Stimulated activated CD8-positive, alpha-beta memory T cell treated with anti-CD3 and anti-CD28 coated beads, Interleukin-4, amount 100 ng/mL, for 1 hour (primary cell): ENCODE measurements at places on chromosomes 5 and 9.

DNA sequence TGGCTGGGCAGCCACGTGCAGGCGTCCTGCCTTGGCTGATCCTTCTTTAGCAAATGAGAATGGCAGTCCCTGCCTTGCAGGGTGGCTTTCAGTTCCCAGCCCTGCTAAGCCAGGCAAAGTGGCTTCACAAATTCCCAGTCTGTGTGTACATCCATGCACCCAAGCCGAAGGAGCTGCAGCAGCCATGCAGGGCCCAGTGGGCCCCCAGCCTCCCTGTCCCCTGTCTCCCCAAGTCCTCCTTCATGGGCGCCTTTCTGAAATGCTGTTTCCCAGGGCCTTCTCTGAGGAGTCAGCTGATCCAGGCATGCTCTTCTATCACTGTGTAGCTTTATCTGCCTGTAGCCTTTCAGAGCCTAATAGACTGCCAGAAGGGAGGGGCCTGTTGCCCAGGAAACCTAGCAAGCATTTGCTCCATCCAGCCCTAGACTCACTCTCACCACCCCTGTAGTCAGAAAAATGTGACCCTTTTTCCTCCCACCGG lies 47.4 kb upstream of the SHC3 start:
- no peak for DNase-seq

DNA sequence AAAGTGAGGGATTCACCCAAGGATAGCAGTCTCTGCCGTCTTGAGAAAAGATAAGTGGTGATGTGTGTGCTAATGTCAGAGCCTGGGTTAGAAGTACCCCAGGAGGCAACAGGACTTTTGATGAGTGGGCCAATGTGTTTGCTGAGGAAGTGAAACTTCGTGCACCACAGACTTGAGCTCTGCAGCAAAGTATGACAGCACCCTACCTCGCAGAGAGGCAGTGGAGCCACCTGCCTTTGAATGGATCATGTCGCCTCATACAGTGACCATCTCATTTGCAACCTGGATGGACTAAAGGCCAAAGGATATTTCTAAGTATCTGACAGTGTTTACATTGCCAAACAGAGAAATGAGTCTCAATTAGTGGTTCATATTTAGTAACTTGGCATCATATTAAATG lies 593.9 kb upstream of the GRAMD2B start:
- no peak for DNase-seq

DNA sequence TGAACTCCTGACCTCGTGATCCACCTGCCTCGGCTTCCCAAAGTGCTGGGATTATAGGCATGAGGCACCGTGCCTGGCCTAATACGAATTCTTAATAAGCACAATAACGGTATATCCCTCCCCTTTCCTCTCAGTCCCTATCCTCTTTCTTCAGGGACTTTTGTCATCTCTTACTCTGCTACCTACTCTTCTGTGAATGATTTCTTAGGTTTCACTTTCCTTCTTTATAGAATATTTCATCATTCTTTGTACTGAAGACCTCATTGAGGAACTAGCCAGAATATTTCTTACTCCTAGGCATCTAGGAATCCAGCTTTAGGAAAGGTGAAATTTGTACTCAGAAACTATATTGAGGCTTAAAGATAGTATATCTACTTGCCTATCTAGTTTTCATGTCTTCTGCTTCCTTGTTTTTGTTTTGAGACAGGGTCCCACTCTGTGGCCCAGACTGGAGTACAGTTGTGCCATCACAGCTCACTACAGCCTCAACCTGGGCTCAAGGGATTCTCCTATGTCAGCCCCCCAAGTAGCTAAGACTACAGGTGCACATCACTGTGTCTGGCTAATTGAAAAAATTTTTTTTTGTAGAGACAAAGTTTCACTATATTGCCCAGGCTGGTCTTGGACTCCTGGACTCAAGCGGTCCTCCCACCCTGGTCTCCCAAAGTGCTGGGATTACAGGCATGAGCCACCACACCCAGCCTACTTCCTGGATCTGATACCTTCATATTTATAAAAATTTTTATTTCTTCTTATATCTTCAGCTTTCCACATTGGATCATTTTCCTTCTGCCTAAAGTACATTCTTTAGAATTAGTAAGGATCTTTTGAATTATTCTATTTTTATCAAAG lies 69.7 kb downstream of the GPBP1 start:
- DNase-seq: no peak

GRCh38 chr5:57887851-57888621 lies 405.4 kb upstream of the ACTBL2 start:
- no peak for DNase-seq

DNA sequence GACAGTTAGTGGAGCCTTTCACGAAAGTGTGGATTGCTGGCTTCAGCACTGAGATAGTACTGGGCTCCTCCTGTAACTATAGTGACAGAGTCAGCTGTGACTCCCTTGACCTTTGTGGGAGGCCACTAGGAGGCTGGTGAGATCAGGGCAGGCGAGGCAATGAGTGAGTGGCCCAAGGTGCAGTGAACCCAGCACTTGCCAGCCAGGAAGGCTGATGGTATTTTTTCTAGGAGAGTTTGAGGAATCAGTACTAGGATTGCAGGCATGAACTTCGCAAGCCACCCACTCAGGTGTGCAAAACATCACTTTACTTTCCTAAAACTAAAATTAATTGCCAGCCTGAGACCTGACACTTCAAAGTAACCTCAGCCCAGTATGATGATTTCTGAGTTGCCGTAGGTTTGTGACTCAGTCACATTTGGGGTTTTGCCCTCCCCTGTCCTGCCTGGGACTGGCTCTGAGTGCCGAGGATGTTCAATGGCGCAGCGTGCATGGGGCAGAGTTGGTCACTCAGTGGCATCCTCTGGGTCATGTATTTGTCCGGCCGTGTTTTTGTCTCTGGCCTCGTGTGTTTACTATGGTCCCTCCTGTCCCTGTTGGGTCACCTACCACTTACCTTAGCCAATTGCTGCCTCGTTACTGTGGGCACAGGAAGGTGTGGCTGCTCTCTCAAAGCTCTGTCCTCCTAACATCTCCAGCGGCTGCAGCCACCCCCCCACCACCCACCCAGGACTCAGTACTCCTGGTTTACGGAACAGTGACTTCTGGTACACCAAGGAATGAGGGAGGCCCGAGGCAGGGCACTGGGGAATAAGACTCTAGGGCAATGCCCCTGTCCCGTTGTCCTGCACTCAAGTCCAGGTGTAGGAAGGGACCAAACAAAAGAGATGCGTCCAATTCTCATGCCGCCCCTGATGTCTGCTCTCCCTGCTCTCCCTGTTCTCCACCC lies 67.2 kb downstream of the IL31RA start:
- no peak for DNase-seq

DNA sequence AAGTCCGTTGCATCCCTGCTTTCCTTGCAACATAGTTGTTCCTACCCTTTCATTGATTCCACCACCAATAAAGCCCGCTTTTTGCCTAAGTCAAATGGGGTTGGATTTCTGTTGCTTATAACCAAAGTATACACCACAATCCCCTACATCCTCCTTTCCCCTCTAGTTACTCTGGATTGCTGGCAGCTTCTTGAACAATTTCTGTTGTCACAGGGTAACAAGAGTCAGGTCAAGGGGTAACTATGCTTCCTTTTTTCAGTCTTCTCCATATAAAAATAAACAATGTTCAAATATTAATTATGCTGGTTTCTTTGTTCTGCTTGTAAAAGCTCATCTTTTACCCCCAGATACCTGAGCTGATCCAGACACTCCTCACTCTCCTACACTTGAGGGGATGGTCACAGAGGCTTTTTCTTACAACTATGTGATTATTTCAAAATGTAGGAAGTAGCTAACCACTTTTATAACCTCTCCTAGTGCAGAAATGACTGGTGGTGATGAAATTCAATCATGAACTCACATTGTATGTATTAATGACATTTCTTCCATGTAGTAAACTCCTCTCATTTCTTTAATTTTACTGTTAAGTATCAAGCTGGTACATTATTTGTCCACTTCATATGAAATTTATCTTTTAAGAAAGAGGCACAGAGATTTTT lies 136.5 kb downstream of the SNX18 start:
- DNase-seq: no peak

DNA sequence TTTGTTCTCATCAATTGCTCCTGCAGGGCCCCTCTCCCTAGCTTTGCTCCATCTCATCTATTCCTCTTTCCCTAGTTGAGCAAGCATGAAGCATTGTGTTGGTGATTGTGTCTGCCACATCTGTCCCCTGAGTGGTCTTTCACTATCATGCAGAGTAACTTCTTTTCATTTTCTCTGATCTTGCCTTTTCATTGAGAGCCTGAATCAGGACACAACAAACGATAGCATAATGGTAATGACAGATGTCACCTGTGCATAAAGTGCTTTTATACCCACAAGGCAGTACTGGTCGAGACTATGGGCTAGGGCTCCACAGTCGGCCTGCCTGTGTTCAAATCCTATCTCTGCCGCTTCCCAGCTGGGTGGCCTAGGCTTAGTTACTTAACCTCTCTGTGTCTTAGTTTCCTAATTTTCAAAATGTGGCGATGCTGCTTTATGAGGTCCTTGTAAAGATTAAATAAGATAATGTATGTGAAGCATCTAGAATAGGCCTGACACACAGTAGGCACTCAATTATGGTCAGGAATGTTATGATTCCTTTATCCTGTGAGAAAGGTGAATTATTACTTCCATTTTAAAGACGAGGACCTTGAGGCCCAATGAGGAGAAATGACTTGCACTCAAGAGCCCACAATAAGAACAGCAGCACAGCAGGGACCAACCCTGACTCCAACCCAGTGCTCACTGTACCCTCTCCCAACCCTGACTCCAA lies 137.1 kb upstream of the ZNF618 start:
- no peak for DNase-seq
